Lung microvascular endothelial cell (primary cell): ENCODE measurements at places on chromosomes 11 and 22. TPM values are rescaled to one million over a fixed set of nuclear protein-coding genes. Genes with fewer than 3 reads are reported as not detected.

GRCh38 chr11:10051868-10052586 is 242.0 kb downstream of the SBF2 start:
- peak; percentile 4 for DNase-seq

Gene FCHSD2
- 13.7 and 15.9 TPM in 2 replicates for total RNA-seq

- DNase-seq = peak; percentile 19
These were observed 39.0 kb downstream of the TBX1 start for GRCh38 chr22:19799322-19800190.

GRCh38 chr11:93330446-93330984 is at the start of gene DEUP1:
TSS of gene DEUP1 (plus strand) at chr11:93330742. CDS start at chr11:93332260, 1,518 bp downstream.
- DNase-seq = no peak

DNA sequence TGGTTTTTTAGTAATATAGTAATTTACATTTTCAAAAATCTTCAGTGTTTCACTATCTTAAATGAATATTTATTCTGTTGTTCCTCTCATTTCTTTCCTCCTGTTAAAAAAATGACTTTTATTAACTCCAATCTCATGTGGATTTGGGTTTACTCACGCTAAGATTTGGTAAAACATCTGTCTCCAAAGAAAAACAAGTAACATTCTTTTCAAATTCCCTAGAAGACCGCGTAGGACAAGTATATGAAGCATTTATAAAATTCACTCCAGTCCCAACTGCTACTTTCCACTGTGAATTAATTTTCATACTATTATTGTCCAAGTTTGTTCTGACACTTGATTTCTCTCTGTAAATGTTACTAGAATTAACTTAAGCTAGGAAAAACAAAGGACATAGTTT is 26.2 kb downstream of the SBF2 start:
- no peak for DNase-seq

Gene FAM181B
- total RNA-seq = not detected in 2 replicates

DNA sequence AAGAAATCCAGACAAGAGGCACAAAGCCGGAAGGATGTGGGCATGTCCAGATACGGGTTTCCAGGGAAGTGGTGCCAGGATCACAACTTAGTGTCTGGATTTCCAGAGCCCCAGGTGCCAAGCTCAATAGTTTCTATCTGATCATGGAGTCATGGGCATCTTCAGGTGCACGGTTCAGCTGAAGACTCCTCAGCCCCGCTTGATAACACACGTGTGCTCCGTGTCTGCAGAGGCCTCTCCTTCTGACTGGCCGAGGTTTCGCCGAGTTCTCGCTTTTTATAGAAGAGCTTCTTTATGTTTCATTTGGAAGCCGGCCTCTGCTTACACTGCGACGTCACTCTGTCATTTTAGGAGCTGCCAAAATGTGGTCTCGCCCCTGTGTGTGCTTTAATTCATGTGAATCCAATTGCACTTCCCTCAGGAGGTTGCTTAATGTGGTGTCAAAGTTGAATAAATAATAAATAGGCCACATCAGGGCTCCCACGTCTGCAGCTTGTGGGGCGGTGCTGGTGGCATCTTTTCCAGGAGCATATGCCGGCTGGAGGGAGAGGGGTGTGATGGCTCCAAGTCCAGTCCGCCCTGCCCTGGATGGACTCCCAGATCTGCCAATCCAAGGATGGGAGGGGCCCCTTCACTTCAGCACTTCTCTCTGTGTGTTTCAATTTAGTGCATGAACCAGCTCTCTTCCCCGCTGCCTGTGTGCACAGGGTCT is 1410.8 kb downstream of the TBC1D22A start:
- DNase-seq = no peak

Gene RBMXL2
- total RNA-seq = not detected in 2 replicates

DNA sequence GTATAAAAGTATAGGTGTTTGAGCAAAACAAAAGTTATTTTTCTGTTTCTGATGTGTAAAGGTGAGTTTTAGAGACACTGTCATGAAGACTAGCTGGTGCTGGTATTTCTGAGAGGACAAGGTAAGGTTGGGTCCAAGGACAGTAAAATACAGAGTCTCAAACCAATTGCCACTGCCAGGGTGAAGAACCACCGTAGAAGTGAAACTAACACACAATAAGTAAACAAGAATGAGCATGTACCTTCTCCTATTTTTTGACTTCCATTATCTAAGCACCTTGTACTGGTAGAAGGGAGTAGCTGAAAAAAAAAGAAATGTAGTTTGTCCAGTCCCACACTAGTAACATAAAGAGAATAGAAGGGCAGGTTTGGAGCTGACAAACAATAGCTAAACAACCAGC is 117.3 kb downstream of the TTC28 start:
- DNase-seq = no peak

GRCh38 chr22:29454276-29454675 is 15.9 kb downstream of the RFPL1 start:
- DNase-seq = no peak

Gene NLRP14
- under 0.01 TPM in 1 of 2 replicates, not detected in the other for total RNA-seq
